ENCODE measurements at places on chromosomes 3 and 15. TPM values are rescaled to one million over a fixed set of nuclear protein-coding genes. Genes with fewer than 3 reads are reported as not detected.
A peak's percentile ranks its signal among the peaks of the same experiment; 100 is the strongest.

Gene SLC6A20
- not detected for total RNA-seq

Gene AADAC
- total RNA-seq: not detected

DNA sequence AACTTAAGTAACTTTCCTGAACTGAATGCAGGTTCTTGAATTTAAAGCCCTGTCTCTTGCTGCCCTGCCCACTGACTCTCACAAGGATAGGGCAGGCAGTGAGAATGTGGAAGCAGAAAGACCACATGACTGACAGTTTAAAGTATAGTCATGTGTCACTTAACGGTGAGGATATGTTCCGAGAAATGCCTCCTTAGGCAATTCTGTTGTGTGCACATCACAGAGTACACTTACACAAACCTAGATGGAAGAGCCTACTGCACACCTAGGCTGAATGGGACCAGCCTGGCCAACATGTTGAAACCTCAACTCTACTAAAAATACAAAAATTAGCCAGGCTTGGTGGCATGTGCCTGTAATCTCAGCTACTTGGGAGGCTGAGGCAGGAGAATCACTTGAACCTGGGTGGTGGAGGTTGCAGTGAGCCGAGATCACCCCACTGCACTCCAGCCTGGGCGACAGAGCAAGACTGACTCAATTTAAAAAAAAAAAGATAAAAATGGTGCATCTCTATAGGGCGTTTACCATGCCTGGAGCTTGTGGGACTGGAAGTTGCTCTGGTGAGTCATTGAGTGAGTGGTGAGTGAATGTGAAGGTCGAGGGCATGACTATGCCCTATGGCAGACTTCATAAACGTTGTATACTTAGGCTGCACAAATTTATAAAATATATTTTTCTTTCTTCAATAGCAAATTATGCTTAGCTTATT is 18.9 kb upstream of the COPG1 start:
- no peaks in the 10 kb centered on the region for H3K36me3 ChIP-seq
- H3K27ac ChIP-seq: peak overlapping the region; percentile 57
- peak; percentile 63 for DNase-seq
- no peak overlapping the region for H3K4me3 ChIP-seq

GRCh38 chr3:186138272-186138981 is 29.5 kb upstream of the ETV5 start:
- H3K27me3 ChIP-seq: peaks cover 9% of the 10 kb centered on the region
- no peak overlapping the region for H3K4me3 ChIP-seq

- H3K27ac ChIP-seq: no peak overlapping the region
- H3K36me3 ChIP-seq: no peaks in the 10 kb centered on the region
- H3K4me1 ChIP-seq: no peaks in the 10 kb centered on the region
- no peak overlapping the region for H3K4me3 ChIP-seq
These were observed 36.7 kb downstream of the ZPLD1 start for GRCh38 chr3:102471491-102471890.

DNA sequence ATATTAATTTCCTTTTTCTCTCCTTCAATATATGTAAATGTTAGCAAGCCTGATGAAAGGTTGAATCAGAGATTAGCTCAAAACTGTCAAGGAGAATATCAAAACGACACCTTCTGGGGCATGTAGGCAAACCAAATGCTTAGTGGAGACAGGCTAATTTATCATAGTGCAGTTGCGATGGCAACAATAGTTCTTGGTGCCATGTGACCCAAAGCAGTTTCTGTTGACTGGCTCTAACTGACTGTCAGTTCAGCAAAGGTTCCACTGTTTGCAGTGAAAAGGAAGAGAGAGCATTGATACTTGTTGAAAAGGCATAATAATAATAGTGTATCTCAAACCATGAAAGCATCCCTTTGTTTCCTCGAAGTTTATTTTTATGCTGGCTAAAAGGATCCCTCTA is 513.9 kb downstream of the NLGN1 start:
- no peak overlapping the region for H3K27ac ChIP-seq
- H3K27me3 ChIP-seq: no peaks in the 10 kb centered on the region
- H3K4me3 ChIP-seq: no peak overlapping the region
- no peaks in the 10 kb centered on the region for H3K36me3 ChIP-seq

GRCh38 chr3:8870134-8870533 is 93.1 kb downstream of the RAD18 start:
- no peak overlapping the region for H3K4me3 ChIP-seq
- no peaks in the 10 kb centered on the region for H3K27me3 ChIP-seq
- H3K36me3 ChIP-seq: peaks cover 5% of the 10 kb centered on the region
- no peak for DNase-seq
